ENCODE measurements at places on chromosomes 7 and 10. TPM values are rescaled to one million over a fixed set of nuclear protein-coding genes. Genes with fewer than 3 reads are reported as not detected.

GRCh38 chr10:113980408-113981087 lies 63.1 kb upstream of the ADRB1 start:
- no peak overlapping the region for H3K27ac ChIP-seq
- no peaks in the 10 kb centered on the region for H3K36me3 ChIP-seq
- no peaks in the 10 kb centered on the region for H3K4me1 ChIP-seq
- H3K27me3 ChIP-seq: no peaks in the 10 kb centered on the region
- no peak overlapping the region for H3K4me3 ChIP-seq

The GPR158 gene
- under 0.01 TPM for total RNA-seq

GRCh38 chr10:7407368-7408290 lies 3.2 kb downstream of the SFMBT2 start:
- H3K4me3 ChIP-seq: peak overlapping the region; percentile 66
- H3K36me3 ChIP-seq: no peaks in the 10 kb centered on the region
- DNase-seq: no peak
- no peaks in the 10 kb centered on the region for H3K27me3 ChIP-seq

The EGFR gene
- total RNA-seq: 128 TPM

The SFXN4 gene
- 301 TPM for total RNA-seq

The AKR1D1 gene
- total RNA-seq: not detected

DNA sequence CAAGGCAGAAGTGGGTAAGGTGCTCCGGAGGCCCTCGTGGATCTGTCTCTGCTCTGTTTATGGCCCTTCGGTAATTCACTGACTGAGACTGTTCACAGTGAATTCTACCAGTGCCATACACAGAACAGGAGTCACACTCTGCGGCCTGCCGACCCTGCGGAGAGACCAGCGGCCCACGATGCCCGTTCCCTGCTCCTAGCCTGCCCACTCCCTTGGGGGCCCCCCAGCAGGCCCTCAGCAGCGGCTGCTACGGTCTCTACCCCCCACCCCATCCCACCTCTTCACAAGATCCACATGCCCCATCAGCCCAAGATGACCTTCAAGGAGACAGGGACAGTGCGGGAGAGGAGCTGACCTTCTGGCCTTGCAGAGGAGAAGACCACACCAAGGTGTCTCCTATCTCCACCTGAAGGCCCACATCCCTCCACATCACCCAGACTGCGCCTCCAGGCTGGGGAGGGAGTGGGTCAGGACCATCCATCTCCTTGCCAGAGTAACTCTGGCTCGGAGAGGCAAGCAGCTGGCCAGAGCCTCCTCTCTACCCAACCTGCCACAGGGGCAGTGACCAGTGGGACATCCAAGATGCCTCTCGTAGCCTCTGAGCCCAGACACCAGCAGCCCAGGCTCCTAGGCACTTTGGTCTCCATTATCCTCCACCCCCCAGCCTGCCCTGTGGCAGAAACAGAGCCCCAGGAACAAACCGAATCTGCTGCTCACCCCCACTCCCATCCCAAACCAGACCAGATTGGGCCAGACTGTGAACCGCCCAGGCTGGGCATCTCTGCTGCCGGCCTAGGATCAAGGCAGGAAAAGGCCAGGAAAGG lies 163.6 kb downstream of the NRF1 start:
- H3K27me3 ChIP-seq: peaks cover 73% of the 10 kb centered on the region
- no peaks in the 10 kb centered on the region for H3K36me3 ChIP-seq
- H3K4me1 ChIP-seq: peaks cover 17% of the 10 kb centered on the region
- H3K27ac ChIP-seq: no peak overlapping the region

Measured in tibial nerve (tissue), 4 donors.